ENCODE measurements at places on chromosomes 11 and 22.

DNA sequence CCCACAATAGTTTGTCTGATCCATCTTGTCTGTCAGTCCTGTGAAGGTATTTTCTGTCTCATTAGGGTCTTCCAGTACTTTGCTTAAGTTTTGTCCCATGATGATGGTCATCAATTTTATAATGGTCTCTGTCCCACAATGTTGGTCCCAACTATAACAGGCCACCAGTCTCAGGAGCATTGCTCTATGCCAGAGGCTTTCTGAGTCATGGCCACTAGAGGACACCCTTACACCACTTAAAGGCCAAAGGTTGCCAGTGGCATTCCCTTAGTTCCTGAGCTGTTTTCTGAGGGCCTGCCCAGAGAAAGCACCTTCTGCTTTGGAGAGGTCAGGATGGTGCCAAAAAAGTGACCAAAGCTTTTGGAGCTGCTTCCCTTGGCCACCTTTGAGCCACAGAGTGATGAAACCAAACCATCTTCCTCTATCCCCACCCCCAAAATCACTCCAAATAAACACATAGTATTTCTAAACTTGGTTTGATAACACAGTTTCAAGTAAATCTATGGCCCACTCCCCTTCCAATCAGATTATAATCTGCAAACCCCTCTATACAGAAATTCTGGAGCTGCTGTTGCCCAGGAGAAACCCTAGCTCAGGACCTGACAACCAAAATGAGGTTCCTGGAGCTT, 19.3 kb downstream of the EIF3F start:
- peak; percentile 72 for DNase-seq

DNA sequence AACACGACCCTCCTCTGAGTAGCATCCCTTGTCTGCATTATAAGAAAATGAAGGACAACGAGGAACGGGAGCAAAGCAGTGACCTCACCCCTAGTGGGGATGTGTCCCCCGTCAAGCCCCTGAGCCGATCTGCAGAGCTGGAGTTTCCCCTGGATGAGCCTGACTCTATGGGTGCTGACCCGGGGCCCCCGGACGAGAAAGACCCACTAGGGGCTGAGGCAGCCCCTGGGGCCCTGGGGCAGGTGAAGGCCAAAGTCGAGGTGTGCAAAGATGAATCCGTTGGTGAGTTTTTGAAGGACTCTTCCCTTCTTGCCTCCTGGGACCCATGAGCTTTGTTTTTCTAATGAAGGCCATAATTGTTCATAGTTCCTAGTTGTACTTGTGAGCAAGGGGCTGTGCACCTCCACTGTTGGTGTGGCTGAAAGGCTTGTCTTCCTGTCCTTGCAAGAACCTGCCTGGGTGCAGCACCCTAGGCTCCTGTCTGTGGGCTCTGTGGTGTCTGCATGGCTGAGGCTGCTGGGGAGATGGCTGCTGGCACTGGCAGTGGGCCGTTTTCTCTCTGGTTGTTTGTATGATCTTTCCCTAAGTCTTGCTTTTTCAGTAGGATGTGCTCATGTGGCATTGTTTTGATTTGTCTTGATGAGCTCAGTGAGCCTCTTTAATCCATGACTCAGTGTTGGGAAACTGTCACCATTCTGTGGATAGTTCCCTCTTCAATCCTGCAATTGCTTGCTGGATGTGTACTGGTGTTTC, 10.1 kb downstream of the DGCR8 start:
- peak; percentile 19 for DNase-seq

DNA sequence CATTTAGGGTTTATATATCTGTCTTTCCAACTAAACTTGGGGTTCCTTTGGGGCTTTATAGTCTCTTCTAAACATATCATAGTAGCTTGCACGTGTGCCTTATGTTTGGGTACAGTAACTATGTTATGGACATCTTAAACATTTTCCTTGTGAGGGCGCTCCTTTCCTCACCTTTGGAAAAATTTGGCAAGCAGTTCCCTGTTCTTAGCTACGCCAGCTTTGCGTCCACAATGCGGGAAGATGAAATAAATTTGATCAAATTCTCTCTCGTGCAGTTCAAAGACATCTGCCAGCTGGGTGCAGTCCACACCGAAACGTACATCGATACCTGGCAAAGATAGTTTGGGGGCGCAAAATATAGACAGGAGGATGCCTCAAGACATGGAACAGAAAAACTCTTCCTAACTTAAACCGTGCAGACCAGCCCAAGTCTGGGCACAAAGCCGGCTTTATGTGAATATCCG, 548 bp downstream of the FDXACB1 start:
- no peak for DNase-seq

GRCh38 chr22:50548921-50549790, 3.5 kb downstream of the KLHDC7B start:
- DNase-seq: no peak

GRCh38 chr22:31350410-31350863, 4.3 kb upstream of the PATZ1 start:
- DNase-seq: no peak

- DNase-seq: no peak
Measured at GRCh38 chr11:11973361-11973800, 35.0 kb downstream of the DKK3 start.

DNA sequence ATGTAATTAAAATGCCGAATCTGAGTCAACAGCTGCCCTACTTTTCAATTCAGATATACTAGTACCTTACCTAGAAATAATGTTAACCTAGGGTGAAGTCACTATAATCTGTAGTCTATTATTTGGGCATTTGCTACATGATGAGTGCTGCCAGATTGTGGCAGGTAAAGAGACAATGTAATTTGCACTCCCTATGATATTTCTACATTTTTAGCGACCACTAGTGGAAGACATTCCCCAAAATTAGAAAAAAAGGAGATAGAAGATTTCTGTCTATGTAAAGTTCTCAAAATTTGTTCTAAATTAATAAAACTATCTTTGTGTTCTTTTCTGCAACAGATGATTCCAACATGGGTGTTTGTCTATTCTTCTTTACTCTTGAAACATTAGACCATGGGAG, 14.1 kb downstream of the MS4A1 start:
- no peak for DNase-seq

GRCh38 chr11:78189174-78189724, 530 bp downstream of the USP35 start:
- no peak for DNase-seq

GRCh38 chr11:61315260-61315659, 17.6 kb downstream of the DDB1 start:
- no peak for DNase-seq

DNA sequence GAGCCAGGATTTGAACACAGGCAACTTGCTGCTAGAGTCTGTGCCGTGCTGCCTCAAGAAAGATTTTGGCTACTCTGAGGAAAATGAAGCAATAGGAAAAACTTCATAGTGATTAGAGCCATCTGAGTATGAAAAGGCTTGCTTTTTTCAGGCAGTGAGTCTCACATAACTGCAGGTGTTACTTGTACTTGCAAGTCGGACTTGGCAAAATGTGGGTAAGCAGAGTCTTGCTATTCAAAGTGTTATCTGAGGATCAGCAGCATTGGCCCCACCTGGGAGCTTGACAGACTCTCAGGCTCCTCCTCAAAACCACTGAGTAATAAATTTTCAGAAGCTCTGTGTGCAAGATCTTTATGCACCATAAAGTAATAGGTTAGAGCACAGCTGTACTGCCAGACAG, 18.1 kb downstream of the RNF141 start:
- DNase-seq: no peak
